Fibroblast of upper back skin (primary cell): ENCODE measurements at places on chromosomes 1 and 21.

DNA sequence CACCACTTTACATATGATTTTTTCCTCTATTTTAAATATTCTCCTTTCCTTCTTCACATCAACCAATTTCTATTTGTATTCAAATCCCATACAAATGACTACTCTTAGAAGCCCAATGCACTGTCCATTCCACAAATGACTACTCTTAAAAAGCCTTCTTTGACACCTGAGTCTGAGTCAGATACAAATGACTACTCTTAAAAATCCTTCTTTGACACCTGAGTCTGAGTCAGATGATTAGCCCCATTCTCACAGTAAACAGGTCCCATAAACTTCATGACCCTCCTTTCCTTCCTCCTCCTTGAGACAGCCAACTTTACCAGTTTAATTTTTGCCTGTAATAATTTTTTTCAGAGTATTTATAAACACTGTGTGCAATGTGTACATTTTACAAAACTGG, 231.3 kb upstream of the USP25 start:
- DNase-seq = no peak

- DNase-seq = no peak
Measured at GRCh38 chr1:172469717-172470116, 25.8 kb upstream of the PIGC start.

- DNase-seq = no peak
Measured at GRCh38 chr1:245645894-245646293, 491.1 kb downstream of the KIF26B start.

- DNase-seq = no peak
Measured at GRCh38 chr1:87983841-87984240, 655.2 kb downstream of the LMO4 start.

DNA sequence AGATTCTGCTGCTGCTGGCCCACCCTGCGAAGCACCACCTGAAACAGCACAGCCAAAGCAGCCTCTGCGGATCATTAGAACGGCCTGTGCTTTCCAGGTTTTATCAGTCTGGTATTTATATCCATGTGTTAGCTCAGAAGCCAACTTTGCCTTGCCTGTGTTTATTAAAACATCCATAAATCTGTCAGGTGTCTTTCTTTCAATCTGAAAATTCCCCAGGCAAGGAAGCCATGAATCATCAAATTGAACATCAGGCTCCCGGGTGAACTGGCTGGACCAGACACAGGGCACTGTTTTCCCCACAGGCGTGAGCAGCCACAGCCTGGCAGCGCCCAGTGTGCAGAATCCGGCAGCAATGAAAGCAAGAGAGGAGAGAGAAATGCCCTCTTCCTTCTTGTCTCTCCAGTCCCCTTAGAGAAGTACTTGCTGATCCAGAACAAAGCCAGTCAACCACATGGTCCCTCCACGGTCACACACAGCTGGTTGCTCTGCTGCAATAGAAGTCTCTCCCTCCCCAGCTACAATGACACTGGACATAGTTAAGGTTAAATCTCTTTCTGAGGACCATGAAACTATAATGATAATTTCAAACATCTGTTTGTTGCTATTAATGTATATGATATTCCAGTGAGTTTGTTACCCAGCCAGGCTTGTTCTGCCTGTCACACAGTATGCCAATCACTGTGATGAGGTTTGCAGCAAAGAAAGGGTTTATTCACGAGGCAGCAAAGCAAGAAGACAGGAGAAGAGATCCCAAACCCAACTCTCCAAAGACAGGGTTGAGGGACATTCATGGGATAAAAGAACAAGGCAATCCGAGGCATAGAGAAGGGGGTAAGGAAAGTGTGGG, 212.1 kb upstream of the FMN2 start:
- DNase-seq = no peak

- DNase-seq = peak; percentile 5
Measured at GRCh38 chr1:117271959-117272358, 61.2 kb upstream of the VTCN1 start.

- peak; percentile 65 for DNase-seq
Measured at GRCh38 chr1:243254233-243254926, 701 bp downstream of the CEP170 start.

- DNase-seq = peak; percentile 88
Measured at GRCh38 chr1:231626535-231626950, at the start of gene DISC1. DISC1 (plus strand) TSS chr1:231626790; CDS start chr1:231626868, 78 bp downstream.

DNA sequence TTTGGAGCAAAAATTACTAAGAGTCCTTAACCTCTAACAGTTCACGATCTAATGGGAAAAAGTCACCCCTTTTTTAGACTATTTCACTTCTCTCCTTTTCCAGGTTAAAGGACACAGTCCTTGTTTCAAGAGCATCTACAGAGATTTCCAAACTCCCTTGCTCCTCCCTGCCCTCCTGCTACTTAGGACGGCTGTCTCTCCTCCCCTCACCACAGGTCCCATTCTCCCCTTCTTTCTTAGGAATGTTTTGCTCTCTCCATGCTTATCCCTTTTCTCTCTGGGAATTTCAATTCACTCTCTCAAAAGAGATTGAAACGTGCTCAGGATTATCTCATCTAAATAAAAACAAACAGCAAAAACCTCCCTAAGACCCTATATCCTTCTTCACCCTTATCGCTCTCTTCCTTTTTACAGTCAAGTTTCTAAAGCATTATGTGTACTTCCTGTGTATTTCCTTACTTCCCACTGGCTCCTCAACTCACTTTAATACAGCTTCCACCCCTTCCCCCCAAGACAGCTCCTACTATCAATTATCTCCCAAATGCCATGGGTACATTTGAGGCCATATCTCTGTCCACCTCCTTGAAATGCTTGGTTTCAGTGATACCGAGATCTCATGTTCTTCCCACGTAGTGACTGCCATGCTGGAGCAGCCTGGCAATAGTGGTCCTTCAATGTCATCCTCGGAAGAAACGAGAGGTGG, 43.2 kb upstream of the ZNF281 start:
- no peak for DNase-seq

GRCh38 chr1:227709451-227709850, 25.7 kb downstream of the JMJD4 start:
- no peak for DNase-seq

GRCh38 chr1:159977364-159978106, 23.5 kb upstream of the SLAMF9 start:
- no peak for DNase-seq

- DNase-seq = no peak
Measured at GRCh38 chr1:227917081-227917950, 30.4 kb downstream of the WNT9A start.

DNA sequence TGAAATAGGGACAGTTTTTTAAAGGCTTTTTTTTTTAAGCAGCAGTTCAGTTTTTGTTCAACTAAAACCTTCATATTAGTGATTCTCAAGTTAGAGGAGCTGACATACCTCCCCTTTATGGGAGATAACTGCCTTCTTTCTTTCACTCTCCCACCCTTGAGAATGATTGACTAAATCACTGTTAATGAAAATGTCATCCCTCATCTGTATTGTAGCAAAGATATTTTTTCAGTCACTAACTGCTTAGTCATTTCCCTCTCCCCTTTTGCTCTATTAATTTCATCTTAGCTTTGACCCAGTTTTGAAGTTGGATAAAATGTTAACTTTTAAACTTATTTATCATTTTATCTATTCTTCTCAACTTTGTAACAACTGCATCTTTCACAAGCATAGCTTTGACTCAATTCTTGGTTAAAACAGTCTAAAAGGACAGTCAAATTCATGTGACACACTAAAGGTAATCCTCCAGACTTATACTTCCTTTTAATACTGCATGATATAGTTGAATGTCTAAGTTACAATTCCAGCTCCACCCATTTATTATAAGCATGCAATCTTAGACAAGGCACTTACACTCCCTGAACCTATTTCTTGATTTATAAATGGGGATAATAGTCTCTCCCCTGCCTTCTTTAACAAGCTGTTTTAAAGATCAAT, 17.1 kb downstream of the CAPZA1 start:
- no peak for DNase-seq

DNA sequence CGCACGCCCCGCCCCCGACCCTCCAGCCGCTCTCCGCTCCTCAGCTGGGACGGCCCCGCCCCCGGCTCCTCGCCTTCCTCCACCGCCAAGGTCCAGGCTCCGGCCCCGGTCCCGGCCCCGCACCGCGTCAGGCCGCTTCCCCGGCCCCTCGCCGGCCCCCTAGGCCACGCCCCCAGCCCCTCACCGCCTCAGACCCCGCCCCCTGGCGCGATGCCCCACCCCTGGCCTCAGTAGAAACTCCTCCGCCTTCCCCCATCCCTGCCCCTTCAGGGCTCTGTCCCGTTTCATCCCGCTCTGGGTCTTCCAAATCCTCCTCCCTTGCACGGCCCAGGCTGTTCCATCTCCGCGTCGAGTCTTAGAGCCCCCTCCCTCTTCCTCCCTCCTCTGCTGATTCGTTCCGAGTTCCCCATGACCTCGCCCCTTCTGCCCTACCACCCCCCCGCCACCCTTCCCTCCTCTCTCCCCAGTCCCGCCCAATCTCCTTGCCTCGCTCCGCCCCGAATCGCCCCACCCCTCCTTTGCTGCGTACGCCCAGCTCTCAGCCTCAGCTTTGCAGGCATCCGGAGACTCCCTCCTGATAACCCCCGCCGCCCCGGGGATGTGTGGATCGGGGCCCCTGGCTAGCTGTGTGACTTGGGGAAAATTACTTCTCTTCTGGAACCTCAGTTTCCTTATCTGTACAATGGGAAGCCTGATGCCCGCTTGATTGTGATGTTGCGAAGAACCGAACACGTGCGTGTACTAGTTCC, 448 bp upstream of the ASAP3 start:
- DNase-seq = peak; percentile 93

DNA sequence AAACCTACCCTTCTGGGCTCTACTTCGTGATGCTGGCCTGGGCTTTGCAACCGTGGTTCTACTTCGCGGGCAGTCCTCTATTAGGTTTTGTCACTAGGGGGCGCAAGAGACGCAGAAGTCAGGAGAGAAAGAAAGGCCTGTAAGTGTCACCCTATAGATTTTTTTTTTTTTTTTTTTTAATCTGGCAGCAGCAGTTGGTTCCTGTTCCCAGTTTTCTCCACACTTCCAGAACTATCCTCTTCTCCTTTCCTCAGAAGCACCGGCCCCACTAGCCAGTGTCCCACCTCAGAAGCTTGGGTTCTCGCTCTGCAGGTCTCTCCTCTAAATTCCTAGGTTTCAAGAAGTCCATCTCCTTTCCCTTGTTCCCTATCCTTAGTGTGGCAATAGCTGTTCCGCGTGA, 9.1 kb upstream of the LCE2D start:
- DNase-seq = peak; percentile 41
